ENCODE measurements at places on chromosomes 2 and 18. TPM values are rescaled to one million over a fixed set of nuclear protein-coding genes. Genes with fewer than 3 reads are reported as not detected.

- H3K27me3 ChIP-seq = no peaks in the 10 kb centered on the region
- no peaks in the 10 kb centered on the region for H3K4me1 ChIP-seq
- H3K27ac ChIP-seq = no peak overlapping the region
- no peaks in the 10 kb centered on the region for H3K36me3 ChIP-seq
Observed at GRCh38 chr2:224958462-224958857, 83.8 kb downstream of the DOCK10 start.

- H3K4me3 ChIP-seq = no peak overlapping the region
- H3K4me1 ChIP-seq = no peaks in the 10 kb centered on the region
- no peaks in the 10 kb centered on the region for H3K27me3 ChIP-seq
- no peak overlapping the region for H3K27ac ChIP-seq
- no peak for DNase-seq
- H3K36me3 ChIP-seq = peaks cover 17% of the 10 kb centered on the region
Observed at GRCh38 chr2:113739849-113740248, 16.6 kb downstream of the SLC35F5 start.

DNA sequence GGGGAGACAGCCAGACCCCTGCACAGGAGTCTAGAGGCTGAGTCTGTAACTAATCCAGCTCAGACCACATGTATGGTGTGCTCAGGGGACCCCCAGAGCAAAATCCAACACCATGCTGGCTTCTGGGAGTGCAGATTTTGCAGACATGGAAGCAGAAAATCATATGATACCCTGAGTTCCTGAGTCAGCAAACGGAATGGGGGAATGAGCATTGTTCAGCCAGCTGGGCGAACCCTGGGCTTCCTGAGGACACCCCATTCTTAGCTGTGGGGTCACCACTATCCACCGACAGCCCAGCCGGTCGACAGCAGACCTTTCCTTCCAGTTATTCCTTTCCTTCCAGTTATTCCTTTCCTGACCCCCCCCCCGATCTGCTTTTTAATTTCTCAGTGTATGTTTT, 322.9 kb downstream of the GBX2 start:
- H3K27me3 ChIP-seq = no peaks in the 10 kb centered on the region
- H3K27ac ChIP-seq = no peak overlapping the region
- DNase-seq = no peak

DNA sequence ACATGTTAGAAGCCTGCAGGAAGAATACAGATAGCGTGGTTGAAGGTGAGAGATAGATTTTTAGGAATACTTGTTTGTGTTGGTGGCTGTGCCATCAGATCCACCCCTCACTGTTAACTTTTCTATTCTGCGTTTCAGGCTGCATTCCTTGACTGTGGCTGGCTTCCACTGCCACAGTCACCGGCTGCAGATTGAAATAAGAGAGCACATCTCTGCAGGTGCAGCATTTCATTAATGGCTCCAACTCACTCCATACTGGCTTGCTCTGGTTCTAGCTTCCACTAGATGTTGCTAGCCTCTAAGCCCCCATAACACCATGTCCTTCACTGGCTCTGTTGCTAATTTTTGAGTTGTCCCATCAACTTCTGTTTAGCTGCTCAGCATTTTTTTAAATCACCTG, 286.5 kb downstream of the CPS1 start:
- H3K27ac ChIP-seq = no peak overlapping the region
- no peak for DNase-seq
- H3K4me1 ChIP-seq = no peaks in the 10 kb centered on the region
- H3K36me3 ChIP-seq = no peaks in the 10 kb centered on the region
- H3K4me3 ChIP-seq = no peak overlapping the region

DNA sequence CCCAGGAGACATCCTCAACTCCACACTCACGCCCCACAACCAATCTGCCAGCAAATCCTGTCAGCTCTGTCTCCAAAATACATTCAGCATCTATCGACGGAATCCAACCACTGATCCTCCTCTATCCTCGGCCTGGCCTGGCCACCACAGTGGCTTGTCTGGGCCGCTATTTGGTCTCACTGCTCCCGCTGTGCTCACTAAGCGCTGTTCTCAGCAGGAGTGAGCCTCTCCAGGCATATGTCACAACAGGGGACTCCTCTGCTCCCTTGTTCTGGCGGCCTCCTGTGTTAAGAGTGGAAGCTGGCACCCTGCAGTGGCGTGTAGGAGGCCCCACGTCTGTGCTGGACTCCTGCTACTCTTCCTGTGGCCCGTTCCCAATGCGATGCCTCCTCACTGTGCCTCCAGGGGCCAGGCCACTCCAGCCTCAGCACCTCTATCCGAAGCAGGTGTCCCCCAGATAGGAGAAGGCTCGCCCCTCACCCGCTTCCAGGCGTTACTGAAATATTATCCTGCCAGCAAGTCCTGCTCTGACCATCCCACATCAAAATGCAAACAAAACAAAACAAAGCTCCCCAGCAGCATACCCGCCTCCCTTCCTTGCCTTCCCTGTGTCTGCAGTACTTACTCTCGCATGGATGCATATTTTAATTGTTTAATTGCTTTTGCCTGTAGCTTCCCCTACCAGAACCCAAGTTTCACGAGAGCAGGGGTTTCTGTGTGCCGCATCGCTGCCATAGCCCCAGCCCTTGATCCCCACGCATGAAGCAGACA, 39.9 kb downstream of the CENPO start:
- no peak overlapping the region for H3K4me3 ChIP-seq
- H3K4me1 ChIP-seq = no peaks in the 10 kb centered on the region
- H3K27ac ChIP-seq = no peak overlapping the region
- DNase-seq = peak; percentile 56
- H3K36me3 ChIP-seq = no peaks in the 10 kb centered on the region

DNA sequence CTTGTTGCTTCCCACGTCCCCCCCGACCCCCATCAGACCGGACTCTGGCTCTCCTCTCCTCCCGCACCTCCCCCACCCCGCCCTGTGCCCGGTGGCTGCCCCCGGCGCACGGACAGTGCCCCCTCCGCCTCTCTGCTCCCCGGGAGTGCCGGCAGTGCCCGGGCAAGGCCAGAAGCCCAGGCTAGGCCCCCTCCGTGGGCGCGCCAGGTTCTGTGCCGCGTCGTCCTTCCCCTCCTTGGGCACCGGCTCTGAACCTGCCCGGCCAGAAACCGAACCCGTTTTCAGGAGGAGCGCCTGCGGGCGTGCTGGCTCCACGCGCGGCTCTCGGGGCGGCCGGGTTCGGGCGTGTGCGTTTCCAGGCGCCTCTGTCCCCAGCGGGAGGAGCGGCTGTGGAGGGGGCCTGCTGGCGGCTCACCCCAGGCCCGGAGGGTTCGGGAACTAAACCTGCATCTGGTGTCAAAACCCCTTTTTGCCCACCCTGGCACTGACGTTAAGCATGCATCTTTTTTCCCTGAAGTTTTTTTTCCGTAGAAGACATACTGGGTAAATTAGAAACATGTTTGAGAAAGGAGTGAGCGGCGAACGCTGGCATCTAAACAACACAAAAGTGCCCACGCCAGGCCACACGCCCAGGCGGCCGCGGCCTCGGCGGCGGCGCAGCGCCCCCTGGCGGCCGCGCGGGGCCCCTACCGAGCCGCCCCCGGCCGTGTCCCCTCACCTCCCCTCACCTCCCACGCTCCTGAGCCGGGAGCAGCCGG, 123.9 kb upstream of the SLC1A4 start:
- H3K4me1 ChIP-seq = no peaks in the 10 kb centered on the region
- peak overlapping the region; percentile 56 for H3K4me3 ChIP-seq
- no peaks in the 10 kb centered on the region for H3K36me3 ChIP-seq
- peak overlapping the region; percentile 73 for H3K27ac ChIP-seq
- no peaks in the 10 kb centered on the region for H3K27me3 ChIP-seq
- DNase-seq = peak; percentile 77

DNA sequence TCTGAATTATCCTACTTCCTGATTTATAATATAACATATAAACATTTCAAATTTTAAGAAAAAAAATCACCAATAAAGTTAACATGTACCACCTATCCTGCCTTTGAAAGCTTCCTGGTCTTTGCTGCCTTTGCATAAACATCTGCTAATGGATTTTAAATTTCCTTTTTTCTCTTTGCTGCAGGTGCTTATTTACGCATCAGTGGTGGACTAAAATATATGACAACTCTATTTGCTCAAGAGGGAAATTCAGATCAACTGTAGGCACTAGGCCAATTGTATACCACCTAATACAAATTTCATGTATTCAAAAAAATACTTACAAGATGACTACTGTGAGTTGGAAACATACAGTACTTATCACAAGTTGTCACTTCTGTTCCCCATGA, 57.2 kb downstream of the RAD51AP2 start:
- H3K27me3 ChIP-seq = no peaks in the 10 kb centered on the region
- no peak for DNase-seq
- H3K36me3 ChIP-seq = no peaks in the 10 kb centered on the region
- no peak overlapping the region for H3K4me3 ChIP-seq

DNA sequence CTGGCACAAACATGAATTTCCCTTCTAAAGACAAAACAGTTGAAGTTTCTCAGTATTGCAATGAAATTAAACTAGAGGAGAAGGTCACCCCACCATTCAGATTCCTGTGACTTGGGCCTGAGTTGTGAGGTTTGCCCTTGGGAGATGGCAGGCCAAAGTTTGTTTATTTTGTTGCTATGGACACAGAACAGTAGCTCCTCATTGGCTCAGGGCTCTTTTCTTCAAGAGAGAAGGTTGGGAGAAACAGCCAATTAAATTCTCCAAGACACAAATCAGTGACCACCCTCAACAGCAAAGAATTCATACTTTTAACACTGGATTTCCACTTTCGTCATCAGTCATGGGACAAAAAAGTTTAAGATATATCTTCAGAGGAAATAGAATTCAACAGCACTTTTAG, at the start of gene FLACC1:
Gene FLACC1, minus strand, starts transcription at position 125 of the 400 bp plus-strand sequence. CDS start 5,941 bp downstream, outside the sequence.
- H3K4me1 ChIP-seq = no peaks in the 10 kb centered on the region
- peak within 1 kb of the TSS; percentile 35 for H3K27ac ChIP-seq
- no peak within 1 kb of the TSS for H3K4me3 ChIP-seq
- DNase-seq = peak; percentile 74
- H3K36me3 ChIP-seq = no peaks in the 10 kb centered on the region
- no peaks in the 10 kb centered on the region for H3K27me3 ChIP-seq

- H3K4me3 ChIP-seq = no peak overlapping the region
- H3K27me3 ChIP-seq = no peaks in the 10 kb centered on the region
- no peaks in the 10 kb centered on the region for H3K4me1 ChIP-seq
- no peak overlapping the region for H3K27ac ChIP-seq
Observed at GRCh38 chr2:98773169-98773568, 42.2 kb upstream of the MGAT4A start.

DNA sequence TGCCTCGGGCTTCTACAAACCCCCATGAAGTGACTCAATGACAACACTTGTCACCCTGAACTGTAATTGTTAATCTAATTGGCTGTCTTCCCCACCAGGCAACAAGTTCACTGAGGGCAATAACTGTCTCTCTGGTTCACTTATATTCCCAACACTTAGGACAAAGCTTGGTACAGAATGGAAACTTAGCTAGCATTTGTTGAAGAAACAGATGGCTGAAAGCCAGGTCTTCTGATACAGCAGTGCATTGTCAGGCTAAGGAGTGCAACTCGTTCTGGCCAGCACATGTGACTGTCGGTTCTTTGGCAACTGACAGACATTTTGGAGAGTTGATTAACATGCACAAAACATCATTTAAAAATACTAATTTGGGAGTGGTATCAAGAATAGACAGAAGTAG, 14.6 kb upstream of the DNAJC27 start:
- no peak overlapping the region for H3K4me3 ChIP-seq
- no peaks in the 10 kb centered on the region for H3K36me3 ChIP-seq
- no peak overlapping the region for H3K27ac ChIP-seq
- DNase-seq = no peak
- H3K4me1 ChIP-seq = no peaks in the 10 kb centered on the region

- no peaks in the 10 kb centered on the region for H3K36me3 ChIP-seq
- H3K27ac ChIP-seq = no peak overlapping the region
- no peak overlapping the region for H3K4me3 ChIP-seq
- DNase-seq = no peak
- no peaks in the 10 kb centered on the region for H3K4me1 ChIP-seq
Observed at GRCh38 chr2:128076461-128077106, 14.4 kb upstream of the UGGT1 start.

GRCh38 chr2:85678377-85678776, 10.4 kb upstream of the SFTPB start:
- H3K4me3 ChIP-seq = no peak overlapping the region
- no peaks in the 10 kb centered on the region for H3K36me3 ChIP-seq
- peaks cover 6% of the 10 kb centered on the region for H3K4me1 ChIP-seq
- no peaks in the 10 kb centered on the region for H3K27me3 ChIP-seq
- no peak for DNase-seq
- H3K27ac ChIP-seq = no peak overlapping the region

DNA sequence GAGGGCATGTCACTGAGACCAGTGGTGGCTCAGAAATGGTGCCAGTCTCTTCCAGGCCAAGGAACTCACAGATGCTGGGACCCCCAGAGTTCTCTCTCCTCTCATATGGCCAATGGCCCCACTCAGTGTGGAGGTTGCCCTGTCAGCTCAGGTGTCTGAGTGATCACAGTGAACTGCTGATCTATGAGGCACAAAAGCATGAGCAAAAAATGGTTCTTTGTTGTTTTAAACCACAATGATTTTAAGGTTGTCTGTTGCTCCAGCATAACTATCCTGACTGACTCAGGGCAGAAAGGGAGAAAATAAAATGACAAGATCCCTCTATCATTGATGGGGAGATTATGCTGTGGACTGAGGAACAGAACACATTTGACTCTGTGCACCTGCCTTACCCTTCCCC, 57.8 kb downstream of the FBLN7 start:
- no peaks in the 10 kb centered on the region for H3K4me1 ChIP-seq
- H3K27ac ChIP-seq = no peak overlapping the region
- no peak for DNase-seq
- H3K27me3 ChIP-seq = no peaks in the 10 kb centered on the region
- no peaks in the 10 kb centered on the region for H3K36me3 ChIP-seq

GRCh38 chr2:10306901-10307463, 4.3 kb downstream of the HPCAL1 start:
- DNase-seq = no peak
- H3K27me3 ChIP-seq = peaks cover 2% of the 10 kb centered on the region
- peaks cover 22% of the 10 kb centered on the region for H3K4me1 ChIP-seq
- H3K36me3 ChIP-seq = peaks cover 5% of the 10 kb centered on the region

GRCh38 chr2:15178946-15179345, 382.2 kb downstream of the NBAS start:
- H3K27me3 ChIP-seq = no peaks in the 10 kb centered on the region
- DNase-seq = no peak
- no peaks in the 10 kb centered on the region for H3K4me1 ChIP-seq
- H3K27ac ChIP-seq = no peak overlapping the region
- H3K4me3 ChIP-seq = no peak overlapping the region

GRCh38 chr2:223731503-223731902, 105.9 kb downstream of the AP1S3 start:
- no peak overlapping the region for H3K4me3 ChIP-seq
- H3K4me1 ChIP-seq = no peaks in the 10 kb centered on the region
- no peak for DNase-seq
- H3K27ac ChIP-seq = no peak overlapping the region

GRCh38 chr2:172859581-172860335, 124.1 kb downstream of the RAPGEF4 start:
- no peaks in the 10 kb centered on the region for H3K36me3 ChIP-seq
- no peak overlapping the region for H3K4me3 ChIP-seq
- H3K27me3 ChIP-seq = no peaks in the 10 kb centered on the region
- no peak for DNase-seq

The TDRD15 gene
- 0.06 TPM for total RNA-seq

The ABCG8 gene
- total RNA-seq = 0.13 TPM

The CDH19 gene
- 0.94 TPM for total RNA-seq

The SH3RF3 gene
- total RNA-seq = 10.7 TPM

The TSGA10 gene
- 16.1 TPM for total RNA-seq
